ENCODE measurements at places on chromosomes 7 and 10.

DNA sequence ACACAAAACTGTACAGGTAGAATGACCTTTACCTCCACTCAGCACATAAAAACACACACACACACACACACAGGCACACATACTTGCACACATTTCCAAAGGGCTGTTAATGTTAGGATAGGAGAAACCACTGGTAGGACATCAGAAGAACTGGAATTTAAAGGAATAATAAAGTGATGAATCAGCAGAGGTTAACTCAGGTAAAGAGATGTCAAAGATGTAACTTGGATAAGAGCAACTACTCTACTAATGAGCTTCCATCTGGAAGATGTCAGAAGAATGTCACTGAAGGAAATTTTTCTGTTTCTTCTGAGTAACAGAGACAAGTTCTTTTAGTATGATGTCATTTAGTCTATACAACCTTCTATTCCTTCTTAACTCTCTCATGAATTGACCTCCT lies 26.4 kb upstream of the GPR37 start:
- DNase-seq, result no peak

DNA sequence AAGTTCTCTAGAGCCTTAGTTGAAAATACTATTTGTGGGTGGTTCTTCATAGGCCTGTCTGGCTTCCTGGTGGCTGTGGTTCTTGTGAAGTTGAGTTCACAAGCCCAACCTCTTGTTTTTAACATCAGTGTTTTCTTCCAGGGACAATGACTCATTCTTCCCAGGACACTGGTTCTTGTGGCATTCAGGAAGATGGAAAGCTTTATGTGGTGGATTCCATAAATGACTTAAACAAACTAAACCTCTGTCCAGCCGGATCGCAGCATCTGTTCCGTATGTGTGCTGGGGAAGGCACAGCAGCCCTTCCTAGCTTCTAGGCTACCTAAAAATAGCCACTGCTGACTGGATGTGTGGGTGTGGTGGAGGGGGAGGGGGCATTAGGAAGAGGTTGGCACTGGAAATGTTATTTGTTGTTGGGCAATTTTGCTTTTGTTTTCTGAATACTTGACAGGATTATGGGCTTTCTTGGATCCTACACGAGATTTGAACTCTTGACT lies 3.9 kb downstream of the LSMEM1 start:
- DNase-seq, result no peak

DNA sequence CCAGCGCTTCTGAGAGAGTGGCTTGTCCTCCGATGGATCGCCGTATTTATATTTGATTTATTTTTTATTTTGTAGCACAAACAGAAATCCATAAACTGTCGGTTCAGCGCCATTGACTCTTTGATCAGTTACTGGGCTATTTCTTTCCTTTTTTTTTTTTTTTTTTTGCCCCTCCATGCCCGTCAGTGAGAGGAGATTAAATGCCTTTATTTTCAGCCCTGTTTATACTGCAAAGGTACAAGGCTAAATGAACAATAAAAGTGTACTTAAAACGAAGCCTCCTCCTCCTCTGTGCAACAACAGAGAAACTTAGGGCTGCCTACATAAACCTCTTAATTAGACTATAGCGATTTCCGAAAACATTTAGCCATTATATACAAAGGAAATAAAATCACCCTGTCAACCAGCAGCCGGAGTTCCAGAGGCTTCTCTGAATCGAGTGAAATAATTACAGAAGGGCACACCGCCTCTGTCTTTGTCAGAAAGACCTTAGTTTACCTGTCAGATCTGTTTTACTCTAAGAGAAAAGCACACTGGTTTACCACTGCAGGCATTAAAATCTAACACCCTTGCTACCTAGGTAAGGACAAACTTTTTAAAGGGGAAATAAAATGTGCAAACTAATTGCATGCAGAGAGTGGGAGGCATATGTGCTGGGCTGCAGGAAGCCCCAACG lies 3.5 kb downstream of the EBF3 start:
- no peak for DNase-seq

DNA sequence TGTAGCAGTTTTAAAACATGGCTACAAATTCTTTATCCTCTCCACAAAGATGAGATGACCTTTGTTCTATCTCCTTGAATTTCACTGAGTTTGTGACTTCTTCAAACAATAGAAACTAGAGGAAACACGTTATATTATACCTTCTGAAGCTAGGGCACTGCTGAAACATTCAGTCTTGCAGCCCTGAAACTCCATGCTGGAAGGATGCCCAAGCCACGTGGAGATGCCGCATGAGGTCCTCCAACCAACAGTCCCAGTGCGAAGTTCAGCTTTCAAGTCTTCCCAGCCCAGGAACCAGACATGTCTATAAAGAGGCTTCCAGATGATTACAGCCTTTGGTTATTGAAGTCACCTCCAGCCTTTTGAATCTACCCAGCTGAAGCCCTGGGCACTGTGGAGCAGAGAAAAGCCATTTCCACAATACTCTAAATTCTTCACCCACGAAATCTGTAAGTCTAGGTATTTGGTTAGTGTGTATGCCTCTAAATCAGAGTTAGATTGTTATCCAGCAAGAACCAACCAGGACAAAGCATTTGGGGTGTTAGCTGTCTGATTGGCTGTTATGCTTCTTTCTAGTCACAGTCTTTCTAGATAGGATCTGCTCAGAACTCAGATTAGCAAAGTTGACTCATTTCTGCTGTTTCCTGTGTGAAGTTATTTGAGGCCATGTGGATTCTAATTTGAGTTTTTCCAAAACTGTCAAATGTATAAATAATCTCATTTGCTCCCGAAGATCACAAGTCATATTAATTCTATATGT lies 186.5 kb upstream of the TMEM72 start:
- no peak for DNase-seq

Data from stimulated activated CD4-positive, alpha-beta T cell treated with anti-CD3 and anti-CD28 coated beads, Interleukin-4, amount 100 ng/mL, for 4 hours (primary cell).